ENCODE measurements at places on chromosomes 5 and 9.

GRCh38 chr9:126761274-126761673 lies 43.6 kb upstream of the ZBTB43 start:
- no peak for DNase-seq

DNA sequence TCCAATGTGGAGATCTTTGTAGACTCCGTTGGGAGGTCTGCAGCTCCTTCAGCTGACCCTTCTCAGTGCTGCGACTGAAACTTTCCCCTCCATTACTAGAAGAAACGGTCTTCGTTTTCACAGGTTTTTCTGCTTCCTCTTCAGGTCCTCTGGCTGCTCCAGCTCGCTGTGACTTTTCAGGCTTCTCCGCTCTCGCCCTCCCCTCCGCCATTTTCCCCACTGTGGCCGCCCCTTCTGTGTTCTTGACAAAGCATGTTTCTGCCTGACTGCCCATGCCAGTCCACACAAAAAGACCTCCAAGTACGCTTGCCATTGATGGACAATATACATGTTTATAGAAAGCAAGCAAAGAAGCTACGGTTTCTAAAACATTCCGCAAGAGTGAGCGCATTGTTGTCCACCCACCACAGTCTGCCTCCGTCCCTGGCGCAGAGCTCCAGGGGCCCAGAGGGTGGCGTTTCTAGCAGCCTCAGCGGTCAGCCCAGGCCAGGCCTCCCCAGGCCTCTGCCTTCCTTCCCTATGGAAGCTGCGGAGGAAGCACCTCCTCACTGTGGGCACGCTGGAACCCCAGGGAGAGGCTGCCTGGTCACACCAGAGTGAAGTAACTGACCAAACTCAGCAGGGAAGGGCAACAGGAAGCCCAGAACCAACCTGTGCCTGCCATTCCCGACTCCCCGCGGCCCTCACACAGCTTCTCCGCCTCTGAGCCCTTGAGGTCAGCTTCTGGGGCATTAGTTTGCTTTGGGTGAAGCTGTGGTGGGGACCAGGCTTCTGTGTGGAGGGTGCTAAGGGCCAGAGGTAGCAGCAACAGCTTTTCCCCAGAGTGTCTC lies 19.9 kb upstream of the S1PR3 start:
- DNase-seq, result no peak

DNA sequence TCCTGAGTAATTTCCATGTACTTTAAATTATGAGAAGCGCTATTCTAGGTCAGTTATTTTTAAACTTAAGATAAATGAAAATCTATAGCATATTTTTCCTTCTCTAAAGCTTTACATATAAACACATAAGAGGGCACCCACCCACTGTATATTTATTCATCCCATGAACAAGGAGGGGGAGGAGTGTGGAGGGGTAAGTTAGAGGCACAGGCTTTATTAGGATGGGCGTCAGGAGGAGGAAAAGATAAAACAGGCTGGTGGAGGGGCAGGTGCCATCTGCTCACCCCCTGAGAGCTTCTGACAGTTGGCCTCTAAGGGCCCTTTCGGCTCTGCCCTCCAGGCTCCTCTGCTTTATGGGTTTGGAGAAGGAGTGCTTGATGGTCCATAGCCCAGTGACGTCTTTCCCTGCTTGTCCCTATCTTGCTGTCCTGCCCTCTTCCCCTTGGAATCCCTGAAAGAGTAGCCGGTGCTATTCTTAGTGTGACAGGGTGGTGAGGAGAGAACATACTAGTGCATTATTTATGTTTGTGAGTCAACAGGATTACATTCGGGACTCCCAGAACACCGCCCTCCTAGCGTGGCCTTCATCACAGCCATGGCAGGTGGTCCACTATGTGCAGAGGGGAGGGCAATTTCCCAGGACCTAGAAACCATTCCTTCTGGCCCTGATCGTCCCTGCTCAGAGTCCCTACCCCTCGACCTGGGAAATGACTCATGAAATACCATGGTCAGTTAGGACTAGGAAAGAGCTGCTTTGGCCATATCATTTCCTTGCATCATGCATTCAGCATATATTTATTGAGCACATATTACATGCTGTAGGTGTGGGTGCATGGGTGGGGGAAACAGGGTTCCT lies 7.9 kb upstream of the SYNPO start:
- DNase-seq, result no peak

DNA sequence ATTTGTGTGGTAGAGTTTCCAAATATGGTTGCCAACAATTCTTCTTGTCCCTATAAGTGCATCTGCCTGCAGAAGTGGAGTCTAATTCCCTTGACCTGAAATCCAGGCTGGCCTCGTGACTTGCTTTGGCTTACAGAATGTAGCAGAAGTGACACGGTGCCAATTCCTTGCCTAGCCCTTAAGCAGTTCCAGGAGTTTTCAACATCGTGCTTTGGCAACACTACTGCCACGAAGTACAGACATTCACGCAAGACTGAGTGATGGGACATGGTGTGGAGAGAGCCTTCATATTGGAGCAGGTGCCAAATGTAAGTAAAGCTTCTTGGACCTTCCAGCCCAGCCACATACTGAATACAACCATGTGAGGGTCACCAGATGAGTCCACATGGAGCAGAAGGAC lies 92.9 kb upstream of the NEK6 start:
- DNase-seq, result no peak

GRCh38 chr9:6909181-6909580 lies 151.4 kb downstream of the KDM4C start:
- DNase-seq, result no peak

DNA sequence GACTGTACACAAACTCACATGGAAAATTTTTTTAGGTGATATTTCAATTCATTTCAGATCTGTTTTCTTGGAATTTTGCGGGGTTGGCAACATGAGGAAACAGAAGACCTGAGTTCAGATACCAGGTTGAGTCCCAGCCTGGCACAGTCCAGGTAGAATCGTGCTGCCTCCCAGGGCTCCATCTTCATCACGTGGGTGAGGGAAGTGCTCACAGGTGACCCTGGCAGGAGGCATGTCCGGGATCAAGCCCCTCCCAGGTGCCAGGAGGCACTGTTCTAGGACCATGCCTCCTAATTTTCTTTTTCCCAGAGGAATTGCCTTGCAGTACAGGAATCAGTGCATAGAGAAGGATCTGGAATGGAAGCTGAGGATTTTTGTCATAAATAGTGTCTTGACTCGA lies 318.3 kb upstream of the IRX4 start:
- DNase-seq, result no peak
